ENCODE measurements at places on chromosomes 4 and X. TPM values are rescaled to one million over a fixed set of nuclear protein-coding genes. Genes with fewer than 3 reads are reported as not detected.
A peak's percentile ranks its signal among the peaks of the same experiment; 100 is the strongest.

DNA sequence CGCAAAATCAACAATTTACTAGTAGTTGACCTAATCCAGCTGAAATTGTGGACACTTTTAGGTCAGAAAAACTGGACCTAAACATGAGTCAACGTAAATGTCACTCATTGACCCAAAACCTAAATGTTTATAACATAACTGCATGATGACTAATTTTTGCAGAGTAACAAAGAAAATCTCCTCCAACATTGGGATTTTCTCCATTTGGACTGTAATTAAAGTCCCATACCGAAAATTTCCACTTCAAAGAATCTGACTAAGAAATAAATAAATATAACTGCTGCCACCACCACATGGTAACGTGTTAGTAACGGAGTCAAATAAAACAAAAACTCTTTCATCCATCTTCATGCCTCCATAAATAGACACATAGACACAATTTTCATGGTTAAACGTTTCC is 1.9 kb downstream of the ADGRA3 start:
- ATAC-seq = no peak

DNA sequence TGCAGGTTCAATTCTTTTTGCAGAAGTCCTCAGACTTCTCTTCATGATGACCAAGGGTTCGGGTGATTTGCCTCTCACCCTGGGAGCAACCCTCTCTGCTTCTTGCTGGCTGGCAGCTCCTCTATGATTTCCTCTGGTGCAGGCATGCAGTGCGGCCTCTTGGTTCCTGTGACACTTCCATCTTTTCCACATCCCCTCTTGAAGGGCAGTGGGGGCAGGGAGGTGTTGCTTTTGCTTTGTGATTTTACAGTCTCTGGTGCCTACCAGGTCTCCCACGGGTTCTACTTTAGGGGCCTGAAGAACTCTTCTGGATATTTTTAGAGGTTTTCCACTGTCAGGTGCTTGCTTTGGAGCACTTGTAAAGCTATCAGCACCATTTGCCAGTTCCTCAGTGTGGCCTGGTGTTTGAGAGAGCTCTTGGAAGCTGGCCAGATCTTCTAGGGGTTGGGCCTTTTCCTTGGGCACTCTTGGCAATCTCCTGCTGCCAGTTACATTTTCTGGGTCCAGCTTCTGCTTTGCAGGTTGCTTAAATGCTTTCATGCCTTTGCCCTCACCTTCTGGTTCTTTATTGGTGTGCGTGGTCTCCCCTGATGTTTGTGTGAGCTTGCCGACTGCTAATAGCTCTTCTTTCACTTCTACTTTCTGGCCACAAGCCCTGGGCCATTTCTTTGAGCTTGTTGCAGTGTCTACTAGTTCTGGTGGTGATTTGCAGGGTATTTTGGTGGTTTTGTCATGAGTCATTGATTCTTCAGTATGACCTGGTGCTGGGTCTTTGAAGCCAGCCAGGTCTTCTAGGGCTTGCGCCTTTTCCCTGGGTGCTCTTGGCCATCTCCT is 11.5 kb upstream of the CHST7 start:
- ATAC-seq = peak; percentile 88

GRCh38 chrX:109952985-109953905 is 49.7 kb upstream of the TMEM164 start:
- no peak for ATAC-seq

DNA sequence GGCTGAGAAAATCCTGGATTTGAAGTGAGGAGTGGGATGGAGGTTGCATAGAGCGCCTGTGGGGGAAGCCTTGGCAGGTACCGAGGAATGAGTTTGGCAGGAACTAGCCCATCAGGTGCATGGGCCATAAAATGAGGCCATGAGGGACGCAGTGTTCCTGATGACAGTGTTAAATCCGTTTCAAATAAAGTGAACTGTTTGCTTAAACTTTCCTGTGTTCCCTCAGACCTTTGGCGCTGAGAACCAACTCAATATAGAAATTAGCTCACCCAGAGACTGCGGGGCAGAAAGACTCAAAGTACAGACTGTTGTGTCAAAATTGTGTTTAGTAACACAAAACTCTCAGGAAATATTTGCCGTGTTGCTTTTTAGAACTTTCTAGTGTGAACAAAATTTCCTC is 250.0 kb upstream of the NR3C2 start:
- ATAC-seq = no peak

DNA sequence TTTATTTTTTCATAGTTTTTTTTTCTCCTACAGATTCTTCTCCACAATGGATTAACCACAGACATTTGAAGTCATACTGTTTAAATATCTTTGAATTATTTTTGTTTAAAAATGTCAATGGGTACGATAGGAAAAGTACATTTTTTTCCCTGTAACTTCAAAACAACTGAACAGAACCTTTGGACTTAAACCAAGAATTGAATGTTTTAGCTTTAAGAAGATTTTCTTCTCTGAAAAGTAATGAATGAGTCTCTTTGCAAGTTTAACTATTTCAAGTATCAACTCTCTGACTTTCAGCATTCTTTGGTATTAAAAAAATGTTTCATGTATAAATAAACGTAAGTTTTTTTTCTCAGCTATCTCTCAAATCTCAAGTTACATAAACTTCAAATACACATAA is 364.3 kb downstream of the FBXO8 start:
- no peak for ATAC-seq

GRCh38 chrX:95640226-95640625 is 1044.4 kb upstream of the DIAPH2 start:
- ATAC-seq = no peak

DNA sequence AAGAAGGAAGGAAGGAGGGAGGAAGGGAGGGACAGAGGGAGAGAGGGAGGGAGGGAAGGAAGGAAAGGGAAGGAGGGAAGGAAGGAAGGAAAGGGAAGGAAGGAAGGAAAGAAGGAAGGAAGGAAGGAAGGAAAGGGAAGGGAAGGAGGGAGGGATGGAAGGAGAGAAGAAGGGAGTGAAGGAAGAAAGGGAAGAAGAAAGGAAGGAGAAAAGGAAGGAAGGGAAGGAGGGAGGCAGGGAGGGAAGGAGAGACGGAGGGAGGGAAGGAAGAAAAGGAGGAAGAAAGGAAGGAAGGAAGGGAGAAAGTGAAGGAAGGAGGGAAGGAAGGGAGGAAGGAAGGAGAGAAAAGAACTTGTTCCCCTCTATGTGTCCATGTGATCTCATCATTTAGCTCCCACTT is 465.0 kb downstream of the KCTD8 start:
- no peak for ATAC-seq

CXCL1 gene
- total RNA-seq = not detected

COL4A6 gene
- not detected for total RNA-seq
